ENCODE measurements at places on chromosomes 2 and 18.

DNA sequence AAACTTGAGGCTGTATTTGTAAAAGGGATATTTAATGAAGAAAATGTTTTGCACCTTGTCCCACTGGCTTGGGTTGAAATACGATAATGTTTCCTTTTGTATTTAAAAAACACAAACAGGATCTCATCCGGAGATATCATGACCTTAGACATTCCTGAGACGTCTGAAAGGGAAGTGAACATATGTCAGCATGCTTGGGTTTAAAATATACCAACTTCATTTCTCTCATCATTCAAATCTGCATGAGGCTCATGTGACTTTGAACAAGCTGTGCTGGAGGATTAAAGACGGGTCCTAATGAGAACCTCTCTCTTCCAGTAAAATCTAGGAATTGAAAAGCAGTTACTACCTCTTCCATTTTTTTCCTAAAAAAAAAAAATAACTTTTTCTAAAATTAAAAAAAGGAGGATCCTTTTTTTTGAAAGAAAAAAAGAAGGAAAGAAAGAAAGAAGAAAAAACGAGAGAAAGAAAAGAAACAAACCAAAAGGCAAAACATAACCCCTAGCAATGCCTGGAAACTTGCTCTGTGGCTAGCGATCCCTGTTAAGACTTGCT, 106.8 kb upstream of the ZFP36L2 start:
- no peak for DNase-seq

GRCh38 chr2:128489526-128490273, 171.0 kb upstream of the HS6ST1 start:
- DNase-seq: no peak

- no peak for DNase-seq
Measured at GRCh38 chr2:66495788-66496640, 61.1 kb downstream of the MEIS1 start.

- DNase-seq: no peak
Measured at GRCh38 chr2:106282462-106283170, 88.5 kb upstream of the UXS1 start.

- DNase-seq: no peak
Measured at GRCh38 chr2:200379481-200380090, 73.1 kb downstream of the SPATS2L start.

DNA sequence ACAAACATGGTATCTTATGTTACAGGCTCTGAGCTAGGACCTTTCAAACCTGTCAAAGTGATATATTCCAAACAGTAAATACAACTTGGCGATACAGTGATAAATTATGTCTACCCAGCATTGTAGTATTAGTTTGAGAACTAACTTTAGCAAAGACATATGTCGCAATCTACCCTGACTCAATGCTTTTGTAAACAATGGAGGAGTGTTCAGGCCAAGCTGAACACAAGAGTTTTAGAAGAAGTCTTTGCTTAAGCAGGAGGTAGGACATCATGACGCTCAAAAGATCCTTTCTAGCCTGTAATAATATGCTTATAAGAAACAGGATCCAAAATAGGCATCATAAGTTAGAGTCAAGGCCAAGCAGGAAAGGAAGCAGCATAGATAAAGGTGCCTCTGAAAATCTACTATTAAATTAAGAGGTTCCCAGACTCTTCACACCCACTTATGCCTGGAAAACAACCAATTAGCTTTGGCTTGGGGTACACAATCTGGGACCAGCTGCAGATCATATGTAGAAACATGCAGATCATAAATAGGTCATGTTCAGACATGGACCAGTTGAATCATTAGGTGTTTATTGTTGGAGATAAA, 132.5 kb downstream of the CSRNP3 start:
- no peak for DNase-seq

- DNase-seq: peak; percentile 38
Measured at GRCh38 chr2:231926761-231927565, 767 bp upstream of the NPPC start.

- DNase-seq: no peak
Measured at GRCh38 chr2:70356941-70357683, 55.2 kb upstream of the FAM136A start.

- no peak for DNase-seq
Measured at GRCh38 chr2:154794406-154794805, 95.9 kb downstream of the KCNJ3 start.

DNA sequence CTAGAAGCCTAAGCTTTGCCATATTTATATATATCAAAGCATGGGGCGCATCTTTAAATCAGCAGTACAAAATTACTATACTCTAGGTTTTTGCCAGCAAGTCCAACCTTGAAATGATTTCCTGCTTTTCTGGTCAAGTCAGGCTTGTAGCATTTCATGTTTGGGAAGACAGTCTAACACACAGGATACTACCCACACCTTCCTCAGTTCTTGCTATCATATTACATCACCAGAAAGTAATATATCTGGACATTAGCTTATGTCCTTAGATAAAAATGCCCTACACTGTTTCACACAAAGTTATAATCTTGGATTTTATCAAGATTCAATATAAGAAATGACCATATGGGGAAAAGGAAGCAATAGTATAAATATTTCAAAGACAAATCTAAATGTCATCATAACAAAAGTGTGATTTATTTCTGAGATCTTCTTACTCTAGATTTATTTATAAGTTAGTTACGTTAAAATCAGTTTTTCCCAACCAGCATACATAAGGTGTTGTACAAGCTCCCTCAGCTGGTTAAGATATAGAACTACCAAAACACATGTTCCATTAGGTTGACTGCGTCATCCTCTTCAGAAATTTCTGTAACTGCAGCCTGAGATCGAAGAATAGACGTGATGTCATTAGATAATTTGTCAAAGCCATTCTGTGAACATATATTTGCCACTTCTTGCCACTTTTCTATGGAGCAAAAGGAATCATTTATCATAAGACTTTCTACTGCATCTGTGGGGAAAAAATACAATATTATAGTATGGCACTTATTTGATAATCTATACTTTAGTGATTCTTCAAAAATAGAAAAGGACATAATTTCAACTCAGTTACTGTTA, 56.6 kb downstream of the CLHC1 start:
- DNase-seq: no peak

- no peak for DNase-seq
Measured at GRCh38 chr18:33470216-33470615, 29.7 kb upstream of the CCDC178 start.

DNA sequence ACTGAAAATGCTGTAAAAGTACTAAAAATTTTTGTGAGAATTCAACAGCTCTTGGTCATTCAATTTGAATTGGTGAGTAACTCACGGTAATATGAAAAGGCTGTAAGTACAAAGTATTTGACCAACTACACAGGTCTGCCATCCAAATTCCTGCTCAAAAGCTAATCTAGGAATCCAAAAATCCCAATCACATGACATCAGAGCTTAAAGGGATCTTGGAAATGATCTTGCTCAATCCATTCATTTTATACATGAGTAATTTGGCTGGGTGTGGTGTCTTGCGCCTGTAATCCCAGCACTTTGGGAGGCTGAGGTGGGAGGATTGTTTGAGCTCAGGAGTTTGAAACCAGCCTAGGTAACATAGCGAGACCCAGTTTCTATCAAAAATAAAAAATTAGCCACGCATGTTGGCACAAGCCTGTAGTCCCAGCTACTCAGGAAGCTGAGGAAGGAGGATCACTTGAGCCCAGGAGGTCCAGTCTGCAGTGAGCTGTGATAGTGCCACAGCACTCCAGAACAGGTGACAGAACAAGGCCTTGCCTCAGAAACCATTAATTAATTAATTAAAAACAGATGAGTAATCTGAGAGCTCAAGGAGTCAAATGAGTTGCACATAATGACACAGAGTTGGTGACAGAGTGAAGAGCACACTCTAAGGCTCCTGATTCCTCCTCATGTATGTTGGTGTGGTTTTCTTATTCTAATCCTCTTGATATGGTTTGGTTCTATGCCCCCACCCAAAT, 19.8 kb downstream of the SPIRE1 start:
- no peak for DNase-seq

GRCh38 chr2:112850588-112850987, 14.0 kb upstream of the IL1B start:
- no peak for DNase-seq

DNA sequence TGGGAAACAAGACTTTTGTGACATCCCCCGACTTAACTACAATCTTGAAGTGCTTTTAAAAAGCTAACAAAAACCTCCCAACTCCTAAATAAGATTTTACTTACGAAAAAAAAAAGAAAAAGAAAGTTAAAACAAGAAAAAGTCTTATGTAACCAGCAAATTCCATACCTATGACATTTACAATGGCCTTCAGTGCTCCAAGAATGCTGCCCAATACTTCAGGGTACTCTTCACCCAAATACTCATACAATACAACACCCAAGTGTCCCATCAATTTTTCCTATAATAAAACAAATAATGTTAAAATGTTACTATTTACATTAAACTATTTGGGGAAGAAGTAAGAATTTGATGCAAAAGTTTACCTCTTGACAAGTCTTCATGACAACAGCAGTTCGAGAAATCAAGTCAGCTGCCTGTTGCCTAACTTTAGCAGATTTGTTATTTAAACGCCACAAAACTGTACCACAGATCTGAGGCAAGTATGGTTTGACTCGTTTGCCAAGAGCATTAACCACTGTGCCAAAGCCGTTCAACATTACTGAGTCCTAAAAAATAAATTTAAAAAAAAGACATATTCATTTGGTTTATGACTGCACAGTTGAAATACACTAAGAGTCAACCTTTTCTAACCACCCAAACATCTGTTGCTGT, 34.8 kb downstream of the SF3B1 start:
- DNase-seq: no peak

Measured in stimulated activated naive CD8-positive, alpha-beta T cell treated with anti-CD3 and anti-CD28 coated beads, Interleukin-15, Interleukin-2, amounts not matched to agents 100 U/mL and 50 U/mL, for 24 hours (primary cell).